ENCODE measurements at places on chromosomes 1 and 21.

DNA sequence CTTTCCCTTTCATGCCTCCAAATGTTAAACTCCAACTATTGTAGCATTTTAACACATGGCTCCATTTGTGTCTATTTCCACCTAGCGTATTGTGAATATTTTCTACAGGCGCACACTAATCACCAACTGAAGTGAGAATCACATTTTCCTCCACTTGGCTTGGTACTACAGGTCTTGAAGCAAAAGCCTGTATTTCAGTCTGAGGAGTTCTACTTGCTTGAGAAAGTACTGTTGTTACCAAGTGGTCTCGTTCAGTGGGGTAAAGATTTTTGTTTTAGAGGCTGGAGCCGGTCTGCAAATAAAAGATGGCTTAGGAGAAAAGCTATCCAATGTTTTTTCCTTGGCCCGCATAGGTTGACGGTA is 550 bp upstream of the PTBP2 start:
- DNase-seq = no peak

DNA sequence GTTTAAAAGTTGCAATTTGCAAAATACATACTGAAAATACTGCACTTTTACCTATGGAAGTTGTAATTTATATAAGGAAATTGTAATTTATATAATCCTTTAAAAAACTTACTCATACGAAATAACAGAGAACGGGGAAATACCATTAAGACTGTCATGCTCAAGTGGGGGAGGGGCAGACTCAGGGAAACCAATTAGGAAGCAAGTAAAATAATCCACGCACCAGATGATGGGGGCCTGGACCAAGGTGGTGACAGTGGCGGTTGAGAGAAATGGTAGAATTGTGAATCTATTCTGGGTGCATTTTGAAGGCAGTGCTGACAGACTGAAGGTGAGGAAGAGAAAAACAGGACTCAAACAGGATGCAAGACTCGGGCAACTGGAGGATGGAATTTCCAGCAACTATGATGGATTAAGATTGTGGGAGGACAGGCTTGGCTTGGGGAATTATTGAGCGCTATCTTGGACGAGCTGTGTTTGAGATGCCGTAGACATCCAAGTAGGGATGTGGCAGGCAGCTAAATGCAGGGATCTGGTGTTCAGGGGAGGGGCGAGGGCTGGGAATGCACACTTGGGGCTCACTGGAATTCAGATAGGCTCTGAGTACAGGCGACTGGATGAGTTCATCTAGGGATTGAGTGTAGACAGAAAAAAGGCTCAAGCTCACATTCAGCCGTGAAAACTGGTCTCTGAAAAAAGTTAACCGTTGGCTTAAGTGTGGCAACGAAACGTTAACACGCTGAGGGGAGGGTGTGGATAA is 977 bp downstream of the LCA5L start:
- DNase-seq = no peak

DNA sequence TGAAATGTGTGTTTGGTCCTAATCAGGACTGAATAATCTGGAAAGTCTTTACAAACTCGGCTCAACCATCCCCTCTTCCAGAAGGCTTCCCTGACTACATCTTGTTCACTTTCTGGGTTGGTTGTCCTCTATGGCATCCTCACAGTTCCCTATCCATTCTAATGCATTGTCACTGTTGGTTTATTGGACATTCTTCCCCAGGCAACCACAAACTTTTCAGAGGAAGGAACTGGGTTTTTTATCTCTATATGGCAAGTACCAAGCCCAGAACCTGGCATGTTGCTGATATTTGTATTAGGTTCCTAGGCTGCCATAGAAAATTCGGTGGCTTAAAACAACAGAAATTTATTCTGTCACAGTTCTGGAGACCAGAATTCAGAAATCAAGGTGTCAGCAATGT is 363.5 kb upstream of the ST6GALNAC5 start:
- DNase-seq = no peak

DNA sequence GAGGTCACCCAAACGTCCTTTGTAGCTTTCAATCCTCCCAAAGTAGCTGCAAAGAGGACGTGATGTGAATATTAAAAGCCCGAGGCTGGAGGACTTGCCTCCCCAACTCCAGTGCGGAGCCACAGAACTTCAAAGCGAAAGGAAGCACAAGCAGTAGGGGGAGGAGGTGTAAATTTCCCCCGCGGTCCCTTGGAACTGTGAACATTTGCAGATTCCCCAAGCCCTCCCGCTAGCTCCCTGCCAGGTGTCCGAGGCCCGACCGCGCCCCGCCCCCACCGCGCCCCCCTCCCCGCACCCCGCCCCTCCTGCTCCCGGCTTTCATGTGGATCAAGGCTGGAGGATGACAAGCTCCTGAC is 41.5 kb upstream of the HAO2 start:
- DNase-seq = no peak

GRCh38 chr1:151455966-151456365 is 3.3 kb downstream of the POGZ start:
- no peak for DNase-seq

GRCh38 chr1:155017041-155017945 is 14.7 kb downstream of the ZBTB7B start:
- DNase-seq = peak; percentile 92

Measured in stimulated activated CD4-positive, alpha-beta T cell treated with anti-CD3 and anti-CD28 coated beads, TNF-alpha, amount 100 ng/mL, for 24 hours (primary cell).